Vein endothelial cell (primary cell): ENCODE measurements at places on chromosomes 7 and 10. TPM values are rescaled to one million over a fixed set of nuclear protein-coding genes. Genes with fewer than 3 reads are reported as not detected.

Gene SNX10
- total RNA-seq: 0.65 and 2.3 TPM in 2 replicates

Gene CALCR
- total RNA-seq: not detected in 2 replicates

Gene FAM13C
- total RNA-seq: 8.3 and 8.5 TPM in 2 replicates

Gene ITPRID1
- not detected in 2 replicates for total RNA-seq

Gene SRRM3
- 0.67 and 2.6 TPM in 2 replicates for total RNA-seq

Gene OR2A5
- not detected in 2 replicates for total RNA-seq

Gene ACBD7
- 0.65 and 1.9 TPM in 2 replicates for total RNA-seq

Gene SPDYE6
- total RNA-seq: 0.33 TPM in 1 of 2 replicates, not detected in the other

Gene PLXDC2
- total RNA-seq: 1.3 and 1.5 TPM in 2 replicates

Gene SND1
- 289 and 311 TPM in 2 replicates for total RNA-seq

Gene AKR1C2
- total RNA-seq: 4.1 and 8.5 TPM in 2 replicates

Gene SPRN
- total RNA-seq: not detected in 2 replicates

Gene FLNC
- total RNA-seq: 182 and 242 TPM in 2 replicates

Gene ADAM8
- total RNA-seq: 0.33 and 0.57 TPM in 2 replicates

Gene ELFN1
- total RNA-seq: 0.65 and 1.1 TPM in 2 replicates

Gene TRIM73
- 0.98 and 1.2 TPM in 2 replicates for total RNA-seq

Gene ACTL6B
- not detected in 2 replicates for total RNA-seq

Gene SLC39A12
- not detected in 2 replicates for total RNA-seq

Gene LRIT1
- total RNA-seq: not detected in 2 replicates

Gene GNGT1
- not detected in 2 replicates for total RNA-seq
